ENCODE measurements at places on chromosomes 11 and 22. TPM values are rescaled to one million over a fixed set of nuclear protein-coding genes. Genes with fewer than 3 reads are reported as not detected.
A peak's percentile ranks its signal among the peaks of the same experiment; 100 is the strongest.

- H3K4me3 ChIP-seq, result no peak overlapping the region
- no peaks in the 10 kb centered on the region for H3K4me1 ChIP-seq
- no peaks in the 10 kb centered on the region for H3K36me3 ChIP-seq
- H3K27ac ChIP-seq, result no peak overlapping the region
Observed at GRCh38 chr11:67006029-67006884, 16.7 kb upstream of the SYT12 start.

The BCO2 gene
- total RNA-seq, result 1.1 TPM

DNA sequence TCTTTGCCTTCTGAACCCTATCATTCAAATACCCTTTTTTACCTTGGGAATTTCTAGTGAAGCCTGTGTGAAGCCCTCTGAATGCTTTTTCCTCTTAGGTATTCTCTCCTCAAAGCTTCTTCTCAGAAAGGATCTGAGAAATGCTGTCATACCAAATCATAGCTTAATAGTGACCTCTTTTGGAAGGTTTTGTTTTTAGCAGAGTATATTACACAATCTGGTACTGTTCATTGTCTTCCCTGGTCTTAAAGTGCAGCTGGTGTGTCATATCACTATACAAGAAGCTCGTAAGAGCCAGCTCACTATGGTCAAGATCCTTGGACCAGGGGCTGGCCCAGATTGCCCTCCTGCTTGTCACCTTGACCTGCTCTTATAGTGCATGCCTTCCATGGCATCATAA is 204.4 kb upstream of the ANO5 start:
- H3K36me3 ChIP-seq, result no peaks in the 10 kb centered on the region
- DNase-seq, result no peak
- no peak overlapping the region for H3K4me3 ChIP-seq
- H3K27ac ChIP-seq, result no peak overlapping the region
- no peaks in the 10 kb centered on the region for H3K27me3 ChIP-seq

GRCh38 chr22:31662668-31663037 is 638 bp upstream of the PISD start:
- no peak for DNase-seq
- H3K4me3 ChIP-seq, result peak overlapping the region; percentile 79
- peak overlapping the region; percentile 85 for H3K27ac ChIP-seq
- H3K27me3 ChIP-seq, result no peaks in the 10 kb centered on the region
- H3K36me3 ChIP-seq, result no peaks in the 10 kb centered on the region

DNA sequence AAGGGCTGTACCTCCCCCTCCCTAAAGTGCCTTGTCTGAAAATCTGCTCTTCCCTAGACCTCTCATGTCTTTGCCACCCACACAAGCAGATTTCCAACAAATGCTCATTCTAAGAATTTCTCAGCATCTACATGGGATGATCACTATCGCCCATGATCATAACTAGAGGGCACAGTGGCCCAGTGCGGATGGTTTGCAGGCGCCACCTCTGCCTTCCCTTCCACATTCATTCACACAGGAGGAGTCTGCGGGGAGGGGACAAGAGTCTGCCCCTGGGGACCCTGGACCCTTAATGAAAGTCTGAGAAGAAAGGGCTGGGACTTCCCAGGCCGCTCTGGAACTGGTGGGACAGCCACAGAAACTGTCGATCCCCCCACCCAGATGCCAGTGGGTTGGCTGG is 28.9 kb downstream of the KCTD17 start:
- DNase-seq, result no peak
- peak overlapping the region; percentile 6 for H3K4me3 ChIP-seq
- H3K36me3 ChIP-seq, result no peaks in the 10 kb centered on the region
- peaks cover 38% of the 10 kb centered on the region for H3K4me1 ChIP-seq

The CHKB gene
- 76.1 TPM for total RNA-seq

GRCh38 chr11:59818572-59818971 is 8.0 kb upstream of the MRPL16 start:
- H3K27me3 ChIP-seq, result no peaks in the 10 kb centered on the region
- no peak overlapping the region for H3K4me3 ChIP-seq
- no peak for DNase-seq
- H3K27ac ChIP-seq, result no peak overlapping the region
- H3K4me1 ChIP-seq, result no peaks in the 10 kb centered on the region

DNA sequence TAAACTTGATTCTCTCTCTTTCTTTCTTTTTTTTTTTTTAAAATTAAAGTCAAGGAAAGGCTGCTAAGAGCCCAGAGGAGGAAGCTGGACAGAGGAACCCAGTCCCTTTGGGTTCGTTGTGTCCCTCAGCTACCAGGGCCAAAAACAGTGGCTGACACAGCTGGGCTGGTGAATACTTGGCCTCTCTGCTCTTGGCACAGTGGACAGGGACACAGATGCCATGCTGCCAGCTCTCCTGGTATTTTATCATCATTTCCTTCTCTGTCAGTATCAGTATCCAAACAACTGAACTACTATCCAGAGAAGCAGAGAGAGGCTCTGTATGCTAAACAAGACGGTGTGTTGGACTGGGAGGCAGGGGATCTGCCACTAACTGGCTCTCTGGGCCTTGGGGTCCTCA is 123.7 kb upstream of the CCDC90B start:
- H3K27me3 ChIP-seq, result no peaks in the 10 kb centered on the region
- H3K36me3 ChIP-seq, result no peaks in the 10 kb centered on the region
- no peak overlapping the region for H3K4me3 ChIP-seq
- DNase-seq, result no peak
- H3K27ac ChIP-seq, result no peak overlapping the region

DNA sequence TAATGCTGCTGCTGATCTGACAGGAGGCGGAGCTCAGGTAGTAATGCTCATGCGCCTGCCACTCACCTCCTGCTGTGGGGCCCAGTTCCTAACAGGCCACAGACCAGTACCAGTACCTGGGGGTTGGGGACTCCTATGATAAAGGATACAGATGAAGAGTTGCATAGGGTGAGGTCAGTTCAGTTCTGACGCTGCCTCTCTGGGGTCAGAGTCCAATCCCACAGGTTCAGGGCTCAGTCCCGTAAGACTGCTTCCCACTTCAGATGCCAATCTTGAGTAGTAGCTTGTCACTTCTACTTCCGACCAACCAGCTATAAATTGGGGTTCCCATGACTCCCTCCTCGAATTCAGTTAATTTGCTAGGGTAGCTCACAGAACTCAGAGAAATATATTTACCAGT is 8.6 kb downstream of the ASRGL1 start:
- H3K4me1 ChIP-seq, result no peaks in the 10 kb centered on the region
- H3K36me3 ChIP-seq, result no peaks in the 10 kb centered on the region
- no peaks in the 10 kb centered on the region for H3K27me3 ChIP-seq
- H3K4me3 ChIP-seq, result no peak overlapping the region

DNA sequence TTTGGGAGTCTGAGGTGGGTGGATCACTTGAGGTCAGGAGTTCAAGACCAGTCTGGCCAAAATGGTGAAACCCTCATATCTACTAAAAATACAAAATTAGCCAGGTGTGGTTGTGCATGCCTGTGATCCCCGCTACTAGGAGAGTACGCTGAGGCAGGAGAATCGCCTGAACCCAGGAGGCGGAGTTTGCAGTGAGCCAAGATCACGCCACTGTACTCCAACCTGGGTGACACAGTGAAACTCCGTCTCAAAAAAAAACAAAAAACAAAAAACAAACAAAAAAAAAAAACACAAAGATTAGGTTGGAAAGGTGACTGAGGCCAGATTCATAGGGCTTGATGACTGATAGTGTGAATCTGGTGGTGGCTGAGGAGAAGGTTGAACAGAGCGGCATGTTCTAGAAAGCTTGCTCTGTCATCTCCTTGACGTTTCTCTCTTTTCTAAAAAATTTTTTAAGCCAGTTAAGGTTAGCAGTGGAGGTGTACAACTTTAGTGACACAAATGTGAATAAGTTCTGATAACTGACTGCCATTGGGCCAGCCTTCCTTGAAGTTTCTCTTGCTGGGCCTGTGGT is 40.9 kb downstream of the TXN2 start:
- peaks cover 34% of the 10 kb centered on the region for H3K4me1 ChIP-seq
- no peaks in the 10 kb centered on the region for H3K36me3 ChIP-seq
- no peaks in the 10 kb centered on the region for H3K27me3 ChIP-seq
- H3K27ac ChIP-seq, result no peak overlapping the region
- no peak for DNase-seq

DNA sequence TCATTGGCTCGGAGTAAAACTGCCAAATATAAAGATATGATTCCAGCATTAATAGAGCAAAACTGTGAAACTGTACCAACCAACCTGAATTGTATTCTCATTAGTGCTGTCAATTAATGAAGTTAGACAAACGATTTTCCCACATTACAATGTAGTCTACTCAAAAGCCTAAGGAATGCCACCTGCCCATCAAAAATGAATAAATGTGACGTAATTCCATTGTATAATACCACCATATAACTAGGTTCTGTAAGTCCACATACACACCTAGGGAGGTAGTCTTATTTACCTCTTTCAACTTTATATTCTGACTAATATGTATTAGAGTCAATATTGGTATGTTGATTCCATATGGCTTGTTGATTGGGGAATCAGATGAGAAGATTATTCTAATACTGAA is 76.2 kb downstream of the FAM76B start:
- H3K27ac ChIP-seq, result no peak overlapping the region
- no peak for DNase-seq
- H3K36me3 ChIP-seq, result no peaks in the 10 kb centered on the region
- no peak overlapping the region for H3K4me3 ChIP-seq
- H3K27me3 ChIP-seq, result no peaks in the 10 kb centered on the region

DNA sequence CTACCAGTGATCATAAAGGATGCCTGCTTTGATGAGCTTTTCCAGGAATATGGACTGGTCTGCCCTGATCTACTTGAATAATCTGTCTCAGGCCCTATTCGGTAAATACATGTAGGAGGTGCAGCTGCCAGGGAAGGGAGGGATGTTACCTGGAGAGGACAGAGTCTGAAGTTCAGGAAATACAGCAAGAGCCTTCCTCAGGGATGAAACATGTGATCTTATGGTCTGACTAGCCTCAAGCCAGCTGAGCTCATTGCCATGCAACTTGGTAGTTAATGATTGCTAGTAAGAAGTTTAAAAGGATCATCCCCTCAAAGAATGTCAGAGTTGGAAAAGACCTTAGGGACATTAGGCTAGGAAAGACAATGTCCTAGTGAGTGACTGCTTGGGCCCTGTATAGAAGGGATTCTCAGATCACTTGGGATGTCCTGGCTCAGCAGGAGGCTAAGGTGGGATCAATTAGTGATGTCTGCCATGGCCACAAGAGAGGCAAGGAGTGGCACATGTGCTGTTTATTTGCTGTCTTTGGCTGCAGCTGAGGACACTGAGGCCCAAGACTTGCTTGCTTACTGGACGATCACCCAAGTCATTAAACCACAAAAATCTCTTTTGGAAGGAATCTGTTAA is 18.5 kb downstream of the PTPRJ start:
- no peak for DNase-seq
- H3K4me3 ChIP-seq, result no peak overlapping the region
- peaks cover 77% of the 10 kb centered on the region for H3K4me1 ChIP-seq
- H3K36me3 ChIP-seq, result no peaks in the 10 kb centered on the region
- no peak overlapping the region for H3K27ac ChIP-seq

GRCh38 chr11:121552154-121552553 is 99.4 kb upstream of the SORL1-AS1 start:
- peaks cover 60% of the 10 kb centered on the region for H3K36me3 ChIP-seq
- no peak overlapping the region for H3K4me3 ChIP-seq
- H3K4me1 ChIP-seq, result no peaks in the 10 kb centered on the region
- DNase-seq, result no peak

The GUCY1A2 gene
- total RNA-seq, result not detected

The SYVN1 gene
- 39.7 TPM for total RNA-seq

The PNPLA5 gene
- total RNA-seq, result not detected

GRCh38 chr11:90178751-90179150 is 44.1 kb downstream of the CHORDC1 start:
- H3K27ac ChIP-seq, result no peak overlapping the region
- H3K4me1 ChIP-seq, result no peaks in the 10 kb centered on the region
- no peaks in the 10 kb centered on the region for H3K36me3 ChIP-seq
- H3K4me3 ChIP-seq, result no peak overlapping the region

- no peaks in the 10 kb centered on the region for H3K27me3 ChIP-seq
- no peaks in the 10 kb centered on the region for H3K4me1 ChIP-seq
- H3K27ac ChIP-seq, result no peak overlapping the region
- peaks cover 10% of the 10 kb centered on the region for H3K36me3 ChIP-seq
Observed at GRCh38 chr22:17875631-17876030, 101.4 kb upstream of the BID start.

GRCh38 chr11:81916451-81916850 is 817.2 kb downstream of the FAM181B start:
- no peak overlapping the region for H3K27ac ChIP-seq
- H3K4me1 ChIP-seq, result no peaks in the 10 kb centered on the region
- H3K4me3 ChIP-seq, result no peak overlapping the region
- no peaks in the 10 kb centered on the region for H3K36me3 ChIP-seq
- DNase-seq, result no peak

- H3K4me3 ChIP-seq, result no peak overlapping the region
- H3K27ac ChIP-seq, result no peak overlapping the region
- H3K27me3 ChIP-seq, result no peaks in the 10 kb centered on the region
- H3K4me1 ChIP-seq, result no peaks in the 10 kb centered on the region
- DNase-seq, result no peak
Observed at GRCh38 chr11:21774212-21774611, 418.7 kb upstream of the ANO5 start.

- peak; percentile 35 for DNase-seq
- no peak overlapping the region for H3K4me3 ChIP-seq
- no peaks in the 10 kb centered on the region for H3K27me3 ChIP-seq
Observed at GRCh38 chr11:65204646-65205601, 23.2 kb downstream of the CAPN1 start.

The TCF20 gene
- total RNA-seq, result 64.0 TPM

- H3K4me3 ChIP-seq, result no peak overlapping the region
- H3K27me3 ChIP-seq, result no peaks in the 10 kb centered on the region
- H3K36me3 ChIP-seq, result no peaks in the 10 kb centered on the region
- no peak overlapping the region for H3K27ac ChIP-seq
Observed at GRCh38 chr11:68399916-68400315, 60.6 kb upstream of the PPP6R3 start.

DNA sequence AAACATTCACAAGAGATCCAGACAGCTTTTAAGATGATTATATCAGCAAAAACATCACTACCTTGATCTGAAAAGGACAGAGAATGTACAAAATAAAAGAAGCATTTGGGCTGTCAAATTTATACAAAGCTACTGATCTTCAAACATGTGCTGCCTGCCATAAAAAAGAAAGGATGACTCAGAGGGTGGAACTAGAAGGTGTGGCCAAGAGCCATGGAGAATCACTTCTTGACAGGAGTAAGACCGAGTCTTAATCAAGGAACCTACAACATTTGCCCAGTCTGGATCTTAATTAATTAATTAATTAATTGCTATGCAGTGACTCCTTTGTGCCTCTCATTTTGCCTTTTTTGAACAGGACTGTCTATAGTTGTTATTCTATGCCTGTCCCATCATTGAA is 33.2 kb downstream of the C11orf96 start:
- no peaks in the 10 kb centered on the region for H3K27me3 ChIP-seq
- H3K4me1 ChIP-seq, result no peaks in the 10 kb centered on the region
- no peak overlapping the region for H3K4me3 ChIP-seq
- no peak for DNase-seq
- H3K36me3 ChIP-seq, result no peaks in the 10 kb centered on the region

The RASD2 gene
- total RNA-seq, result 0.24 TPM

The LRRC10B gene
- total RNA-seq, result not detected

DNA sequence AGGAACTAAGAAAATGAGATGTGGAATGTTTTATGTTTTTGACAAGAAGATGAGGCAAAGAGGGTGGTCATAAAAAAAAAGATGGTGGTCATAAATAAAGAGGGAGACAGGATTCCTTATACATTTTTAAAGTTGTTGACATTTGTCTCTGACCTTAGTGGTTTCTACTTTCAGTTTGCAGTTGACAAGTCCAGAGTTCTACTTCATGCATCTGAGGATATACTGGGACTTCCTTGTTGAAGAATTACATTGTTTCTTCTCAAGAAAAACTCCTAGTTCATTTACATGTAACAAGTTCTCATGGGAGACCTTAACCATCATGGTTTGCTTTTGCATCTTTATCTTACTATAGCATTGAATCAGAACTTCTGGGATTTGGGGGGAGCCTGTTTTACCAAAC is 1.2 kb downstream of the OR6X1 start:
- H3K27ac ChIP-seq, result no peak overlapping the region
- DNase-seq, result no peak
- no peak overlapping the region for H3K4me3 ChIP-seq
- no peaks in the 10 kb centered on the region for H3K4me1 ChIP-seq
- no peaks in the 10 kb centered on the region for H3K27me3 ChIP-seq

All from CD8-positive, alpha-beta memory T cell (primary cell).